ENCODE measurements at places on chromosomes 6 and 20.

GRCh38 chr6:20653085-20653479 is 118.8 kb downstream of the CDKAL1 start:
- no peak for DNase-seq

DNA sequence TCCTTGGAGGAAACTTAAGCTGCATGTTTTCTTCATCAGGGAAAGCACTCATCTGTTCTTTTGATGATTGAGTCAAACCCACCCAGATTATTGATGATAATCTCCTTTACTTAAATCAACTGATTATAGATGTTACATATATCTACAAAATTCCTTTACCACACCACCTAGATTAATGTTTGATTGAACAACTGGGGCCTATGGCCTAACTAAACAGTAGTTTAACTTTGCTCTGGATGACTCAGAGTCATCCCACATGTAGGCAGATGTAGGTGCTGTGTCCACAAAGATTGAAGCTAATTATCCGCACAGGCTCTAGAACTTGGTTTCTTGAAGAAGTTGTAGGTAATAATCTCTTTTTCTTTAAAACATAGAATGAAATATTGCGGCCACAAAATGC is 42.2 kb downstream of the PKIB start:
- DNase-seq, result no peak

DNA sequence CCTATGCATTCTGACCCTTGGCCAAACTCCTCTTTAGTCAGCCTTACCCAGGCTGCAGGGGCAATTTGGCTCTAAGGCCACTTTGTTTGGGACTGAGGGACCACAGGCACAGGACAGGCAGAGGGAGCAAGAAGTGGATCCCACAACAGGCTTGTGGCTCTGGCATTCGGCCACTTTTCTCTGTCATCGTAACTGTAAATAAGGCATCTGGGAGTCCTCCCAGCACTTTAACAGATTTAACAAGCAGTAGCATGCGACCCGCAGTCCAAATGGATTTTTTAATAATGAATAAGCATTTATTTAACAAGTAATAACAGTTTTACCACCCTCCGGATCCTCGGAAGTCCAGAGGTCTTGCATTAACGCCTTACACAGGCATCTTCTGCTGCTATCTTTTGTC is 16.1 kb upstream of the CDH22 start:
- DNase-seq, result no peak

DNA sequence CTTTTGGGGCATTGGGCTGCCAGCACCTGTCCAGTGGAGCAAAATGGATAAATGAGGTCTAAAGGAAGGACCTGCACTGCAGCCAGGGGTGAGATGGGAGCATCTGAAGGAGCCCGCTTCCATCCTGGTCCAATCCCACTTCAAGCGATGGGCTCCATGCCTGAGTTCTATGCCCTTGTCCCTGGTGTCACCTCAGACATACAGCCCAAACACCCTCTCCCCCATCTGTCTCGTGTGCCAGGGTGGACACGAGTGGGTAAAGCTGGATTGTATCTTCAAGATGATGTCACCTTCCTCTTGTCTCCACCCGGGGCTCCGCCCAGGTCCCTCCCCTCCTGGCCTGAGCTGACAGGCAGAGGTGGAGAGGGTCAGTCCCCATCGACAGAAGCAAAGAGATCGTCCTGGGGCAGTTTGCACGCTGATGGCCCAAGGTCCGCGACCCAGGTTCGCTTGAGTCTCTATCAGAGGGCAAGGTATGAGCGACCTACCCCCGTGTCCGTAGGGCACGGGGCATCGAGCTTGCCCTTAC is 544 bp downstream of the SMIM29 start:
- peak; percentile 17 for DNase-seq

DNA sequence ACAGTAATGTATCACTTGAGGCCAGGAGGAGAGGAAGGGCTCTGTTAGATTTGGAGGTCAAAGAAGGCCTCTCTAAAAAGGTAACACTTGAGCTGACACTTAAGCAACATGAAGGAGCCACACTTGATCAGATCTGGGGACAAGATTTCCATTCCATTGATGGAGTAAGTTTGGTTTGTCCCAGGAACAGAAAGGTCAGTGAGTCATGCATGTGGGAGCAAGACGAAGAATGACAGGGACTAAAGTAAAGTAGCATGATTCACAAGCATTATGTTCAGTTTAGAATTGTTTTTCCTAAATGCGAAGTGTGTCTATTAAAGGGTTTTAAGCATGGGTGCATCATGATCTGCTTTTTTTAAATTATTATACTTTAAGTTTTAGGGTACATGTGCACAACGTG is 47.4 kb downstream of the COL21A1 start:
- DNase-seq, result no peak

- no peak for DNase-seq
Observed at GRCh38 chr6:351011-351866, 40.3 kb upstream of the IRF4 start.

- DNase-seq, result no peak
Observed at GRCh38 chr20:18780385-18781130, 33.0 kb upstream of the SCP2D1 start.

GRCh38 chr6:138467901-138468300 is 31.4 kb downstream of the NHSL1 start:
- DNase-seq, result no peak

- DNase-seq, result no peak
Observed at GRCh38 chr20:54848262-54848661, 372.9 kb downstream of the DOK5 start.

DNA sequence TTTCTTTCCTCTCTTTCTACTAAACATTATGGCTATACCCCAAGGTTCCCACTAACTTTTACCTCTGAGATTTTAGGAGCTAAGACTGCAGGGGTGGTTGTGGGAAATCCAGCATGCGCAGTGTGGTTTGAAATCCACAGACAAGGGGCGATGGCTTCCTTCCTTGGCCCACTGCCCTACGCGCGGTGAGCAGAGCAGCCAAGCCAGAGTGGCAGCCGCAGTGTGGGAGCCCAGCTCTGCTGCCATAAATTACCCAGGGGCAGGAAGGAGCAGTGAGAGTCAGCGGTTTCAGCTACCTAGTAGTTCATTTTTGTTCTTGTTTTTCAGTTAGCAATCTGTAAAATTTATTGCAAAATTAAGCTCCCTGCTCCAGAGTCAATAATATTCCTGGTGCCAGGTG is 101.4 kb downstream of the BMP2 start:
- DNase-seq, result no peak

DNA sequence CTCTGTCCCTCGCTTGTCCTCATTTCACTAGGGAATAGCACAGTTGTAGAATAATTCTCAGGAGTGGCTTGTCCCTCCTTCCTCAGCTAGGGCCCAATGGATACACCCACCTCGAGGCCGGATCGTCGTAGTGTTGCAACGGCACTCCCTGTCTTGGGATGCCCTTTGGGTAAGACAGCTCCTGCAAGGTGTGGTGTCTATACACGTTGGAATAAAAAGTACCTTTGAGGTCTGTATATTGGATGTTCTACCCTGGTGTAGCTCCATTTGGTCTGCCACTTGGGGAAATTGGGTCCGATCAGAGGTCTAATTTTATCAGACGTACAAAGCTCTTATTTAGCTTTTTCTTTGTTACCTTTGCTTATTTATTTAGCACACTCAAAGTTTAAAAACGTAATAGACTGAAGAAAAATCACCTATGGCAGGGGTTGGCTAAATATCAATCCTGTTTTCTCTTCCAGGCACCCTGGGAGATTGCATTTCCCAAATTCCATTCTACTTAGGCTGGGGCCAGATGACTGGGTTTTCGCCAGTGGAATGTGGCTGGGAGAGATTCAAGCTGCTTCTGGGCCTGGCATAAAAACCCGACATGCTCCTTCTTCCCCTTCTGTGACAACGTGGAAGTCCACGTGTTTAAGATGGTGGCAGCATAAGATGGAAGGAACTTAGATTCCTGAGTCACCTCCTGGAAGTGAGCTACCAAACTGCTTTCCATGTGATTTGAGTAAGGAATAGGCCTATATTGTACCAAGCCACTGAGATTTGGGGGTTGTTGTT is 82.3 kb upstream of the CD83 start:
- no peak for DNase-seq

GRCh38 chr20:38342713-38343310 is 3.5 kb upstream of the LBP start:
- DNase-seq, result no peak

DNA sequence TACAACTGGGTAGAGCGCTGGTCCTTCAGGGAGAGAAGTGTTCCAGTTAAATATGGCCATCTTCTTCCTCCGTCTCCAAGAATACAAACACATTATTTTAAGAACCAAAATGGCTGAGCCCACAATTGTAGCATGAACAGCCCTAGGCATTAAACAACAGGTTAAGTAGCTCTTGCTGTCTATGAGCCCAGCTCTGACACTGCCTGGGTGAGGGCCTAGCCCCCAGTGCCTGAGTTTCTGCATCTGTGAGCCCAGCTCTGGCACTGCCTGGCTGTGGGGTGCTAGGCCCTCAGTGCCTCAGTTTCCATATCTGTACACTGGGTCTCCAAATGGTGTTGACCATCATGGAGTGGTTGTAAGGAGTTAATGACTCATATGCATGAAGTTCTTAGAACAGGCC is 24.8 kb upstream of the DACT2 start:
- no peak for DNase-seq

- DNase-seq, result no peak
Observed at GRCh38 chr20:53907968-53908751, 162.2 kb downstream of the BCAS1 start.

DNA sequence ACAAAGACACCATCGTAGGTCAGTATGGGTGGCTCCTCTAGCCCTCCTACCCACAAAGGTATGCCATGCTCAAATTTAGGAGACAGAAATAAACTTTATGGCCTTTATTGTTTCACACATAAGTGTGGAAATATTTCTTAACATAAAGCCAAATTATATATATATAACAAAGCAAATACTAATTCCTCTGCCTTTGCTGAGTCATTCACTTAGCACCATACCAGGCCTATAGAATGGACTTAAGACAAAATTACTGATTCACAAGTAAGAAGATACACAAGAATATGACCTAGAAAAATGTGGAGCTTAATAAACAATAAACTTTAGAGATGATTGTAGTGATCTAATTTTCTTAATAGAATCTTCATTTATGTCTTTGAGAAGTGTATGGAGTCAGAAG is 5.2 kb downstream of the FRK start:
- DNase-seq, result no peak

DNA sequence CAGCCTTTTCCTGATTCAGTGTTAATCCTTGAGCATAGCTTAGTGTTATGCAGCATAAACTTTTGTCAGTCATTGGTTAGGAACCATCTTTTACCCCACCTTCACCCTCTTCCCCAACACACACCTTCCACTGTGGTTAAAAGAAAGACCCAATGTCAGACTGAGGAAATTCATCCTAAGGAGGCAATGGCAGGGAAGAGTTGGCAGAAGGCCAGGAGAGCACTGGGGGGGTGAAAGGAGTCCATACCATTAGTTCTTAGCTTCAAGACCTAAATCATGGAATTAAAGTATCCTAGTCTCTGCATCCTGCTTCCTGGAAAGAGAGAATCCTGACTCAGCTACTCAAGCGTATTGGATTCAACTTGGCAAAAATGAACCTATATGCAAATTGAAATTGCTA is 16.9 kb upstream of the TAB2 start:
- DNase-seq, result no peak

- DNase-seq, result no peak
Observed at GRCh38 chr6:84764332-84765049, at the start of gene TBX18. Gene TBX18, minus strand, starts transcription at chr6:84764598. Its CDS starts 417 bp downstream, at chr6:84764181.

GRCh38 chr6:125275779-125276178 is 26.0 kb downstream of the HDDC2 start:
- no peak for DNase-seq

DNA sequence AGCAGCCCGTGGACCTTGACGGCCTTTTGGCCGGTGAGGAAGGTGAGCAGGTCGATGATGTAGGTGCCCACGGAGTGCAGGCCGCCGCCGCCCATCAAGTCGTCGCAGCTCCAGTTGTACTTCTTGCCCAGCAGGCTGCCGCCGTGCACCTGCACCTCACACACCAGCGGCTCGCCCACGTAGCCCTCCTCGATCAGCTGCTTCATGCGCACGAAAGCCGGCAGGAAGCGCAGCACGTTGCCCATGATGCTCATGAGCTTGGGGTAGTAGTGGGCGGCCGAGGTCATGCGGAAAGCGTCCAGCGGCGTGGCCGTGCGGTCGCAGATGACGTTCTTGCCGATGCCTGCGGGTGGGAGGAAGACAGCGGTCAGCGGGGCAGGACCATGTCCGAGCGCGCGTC is 37.0 kb upstream of the TBC1D7 start:
- no peak for DNase-seq

DNA sequence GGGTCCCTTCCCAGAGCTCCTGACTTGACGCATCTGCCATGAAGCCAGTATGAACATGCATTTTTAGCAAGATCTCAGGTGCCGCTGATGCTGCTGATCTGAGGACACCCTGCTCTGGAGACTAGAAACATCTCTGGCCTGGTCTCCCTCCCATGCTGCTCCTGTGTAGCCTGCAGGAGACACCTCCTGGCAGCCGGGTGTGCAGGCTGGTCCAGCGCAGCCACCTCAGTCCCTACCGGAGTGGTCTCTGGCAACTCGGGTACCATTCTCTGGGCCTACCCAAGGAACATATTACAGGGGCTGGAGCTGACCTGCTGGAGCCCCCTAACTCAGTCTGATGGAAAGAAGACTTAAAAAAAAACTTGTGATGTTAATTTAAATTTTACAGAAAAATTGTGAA is 20.1 kb downstream of the PHACTR3 start:
- DNase-seq, result no peak

- DNase-seq, result no peak
Observed at GRCh38 chr6:6683969-6684833, 95.7 kb downstream of the LY86 start.

- no peak for DNase-seq
Observed at GRCh38 chr6:45552536-45552935, 174.8 kb upstream of the SUPT3H start.

- DNase-seq, result no peak
Observed at GRCh38 chr6:133314947-133315346, 73.8 kb downstream of the EYA4 start.

DNA sequence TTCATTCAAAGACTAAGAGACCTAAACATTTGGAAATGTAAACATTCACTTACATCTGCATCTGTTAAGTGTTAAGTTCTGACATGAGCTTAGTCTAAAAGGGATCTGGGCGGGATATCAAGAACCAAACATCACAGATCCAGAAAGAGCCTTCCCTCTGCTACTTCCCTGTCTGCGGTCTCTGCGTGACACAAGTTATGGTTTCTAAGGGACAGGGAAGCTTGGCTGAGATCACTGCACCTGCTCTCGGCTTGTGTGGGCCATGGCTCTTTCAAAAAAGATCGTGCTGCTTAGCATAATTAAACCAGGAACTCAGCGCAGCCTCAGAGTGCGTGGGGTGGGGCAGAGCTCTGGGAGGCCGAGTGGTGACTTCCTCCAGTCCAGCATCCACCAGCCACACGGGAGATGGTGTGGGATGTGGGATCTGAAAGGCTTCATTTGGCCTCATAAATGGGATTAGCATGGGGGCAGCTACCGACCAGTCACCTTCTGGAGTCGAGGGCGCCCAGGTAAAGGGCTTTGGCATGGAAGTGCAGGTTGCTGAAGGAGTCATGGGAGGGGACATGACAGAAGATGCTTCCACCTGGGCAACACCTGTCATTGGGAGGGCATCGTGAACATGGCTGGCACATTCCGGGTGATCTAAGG is 16.7 kb upstream of the RAMACL start:
- DNase-seq, result no peak
